Lower leg skin (tissue), 4 donors: ENCODE measurements at places on chromosomes 2 and 18.

DNA sequence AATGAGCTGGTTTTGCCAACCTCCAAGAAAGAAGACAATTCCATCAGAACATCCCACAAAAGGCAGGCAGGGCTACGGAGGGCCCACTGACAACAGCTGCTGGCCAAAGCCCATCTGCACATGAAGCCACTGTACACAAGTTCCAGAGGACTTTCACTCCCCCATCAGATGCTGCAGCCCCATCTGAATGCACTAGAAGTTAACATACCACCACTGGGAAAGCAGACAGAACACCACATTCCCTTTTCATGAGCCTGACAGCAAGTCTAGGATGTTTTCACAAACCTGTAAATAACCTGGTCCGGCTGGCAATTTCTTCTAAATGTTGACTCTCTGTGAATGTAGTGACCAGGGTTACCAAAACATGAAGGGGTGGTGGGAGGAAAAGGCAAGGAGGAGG is 41.5 kb downstream of the CCBE1 start:
- no peak for DNase-seq

DNA sequence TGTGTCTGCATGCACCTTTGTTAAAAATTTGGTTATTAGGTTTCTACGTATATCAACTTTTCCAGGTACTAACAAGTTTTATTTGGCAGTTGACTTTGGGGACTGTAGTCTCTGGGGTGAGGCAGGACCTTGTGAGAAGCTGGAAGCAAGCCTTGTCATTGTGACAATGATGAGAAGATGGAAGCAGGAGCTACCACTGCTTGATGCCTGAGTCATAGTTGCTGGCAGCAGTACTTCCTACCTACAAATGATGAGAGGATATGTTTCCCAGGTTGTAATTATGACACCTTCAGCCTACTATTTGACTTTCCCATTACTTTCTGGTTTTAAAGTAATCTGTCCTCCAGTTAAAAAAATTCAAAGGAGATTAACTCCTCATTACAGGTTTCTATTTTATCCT is 516.3 kb downstream of the NRXN1 start:
- DNase-seq = no peak

DNA sequence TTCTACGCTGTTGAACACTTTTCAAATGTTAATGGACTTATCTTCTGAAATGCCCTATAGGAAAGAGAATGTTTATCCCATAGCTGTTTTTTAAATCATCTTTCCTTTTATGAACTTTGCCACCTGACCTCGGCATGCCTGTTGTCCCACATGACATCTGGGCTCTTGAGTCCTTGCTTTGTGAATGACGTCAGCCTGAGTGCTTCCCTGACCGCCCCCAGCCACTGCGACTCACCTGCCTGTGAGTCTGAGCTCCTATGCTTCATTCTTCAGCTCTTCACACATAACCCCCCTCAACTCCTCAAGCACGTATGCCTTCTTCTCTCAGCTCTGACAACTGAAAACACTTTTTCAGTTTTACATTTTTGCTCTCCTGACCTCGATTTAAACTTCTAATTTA is 166.8 kb downstream of the DCDC2C start:
- DNase-seq = no peak

DNA sequence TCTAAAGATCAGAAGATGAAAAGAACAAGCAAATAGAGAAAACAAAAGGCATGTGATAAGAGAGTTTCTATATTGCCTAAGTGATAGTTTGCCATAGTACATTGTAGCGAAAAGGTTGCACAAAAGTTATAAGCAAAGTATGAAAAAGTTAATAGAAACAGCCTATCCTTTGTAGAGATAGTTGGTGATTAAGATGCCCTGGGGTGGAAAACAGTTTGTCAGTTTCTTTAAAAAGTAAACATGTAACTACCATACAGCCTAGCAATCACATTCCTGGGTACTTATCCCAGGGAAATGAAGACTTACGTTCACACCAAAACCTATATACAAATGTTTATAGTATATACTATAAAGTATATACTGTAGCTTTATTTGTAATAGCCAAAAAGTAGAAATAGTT is 16.9 kb upstream of the DAPL1 start:
- DNase-seq = no peak

DNA sequence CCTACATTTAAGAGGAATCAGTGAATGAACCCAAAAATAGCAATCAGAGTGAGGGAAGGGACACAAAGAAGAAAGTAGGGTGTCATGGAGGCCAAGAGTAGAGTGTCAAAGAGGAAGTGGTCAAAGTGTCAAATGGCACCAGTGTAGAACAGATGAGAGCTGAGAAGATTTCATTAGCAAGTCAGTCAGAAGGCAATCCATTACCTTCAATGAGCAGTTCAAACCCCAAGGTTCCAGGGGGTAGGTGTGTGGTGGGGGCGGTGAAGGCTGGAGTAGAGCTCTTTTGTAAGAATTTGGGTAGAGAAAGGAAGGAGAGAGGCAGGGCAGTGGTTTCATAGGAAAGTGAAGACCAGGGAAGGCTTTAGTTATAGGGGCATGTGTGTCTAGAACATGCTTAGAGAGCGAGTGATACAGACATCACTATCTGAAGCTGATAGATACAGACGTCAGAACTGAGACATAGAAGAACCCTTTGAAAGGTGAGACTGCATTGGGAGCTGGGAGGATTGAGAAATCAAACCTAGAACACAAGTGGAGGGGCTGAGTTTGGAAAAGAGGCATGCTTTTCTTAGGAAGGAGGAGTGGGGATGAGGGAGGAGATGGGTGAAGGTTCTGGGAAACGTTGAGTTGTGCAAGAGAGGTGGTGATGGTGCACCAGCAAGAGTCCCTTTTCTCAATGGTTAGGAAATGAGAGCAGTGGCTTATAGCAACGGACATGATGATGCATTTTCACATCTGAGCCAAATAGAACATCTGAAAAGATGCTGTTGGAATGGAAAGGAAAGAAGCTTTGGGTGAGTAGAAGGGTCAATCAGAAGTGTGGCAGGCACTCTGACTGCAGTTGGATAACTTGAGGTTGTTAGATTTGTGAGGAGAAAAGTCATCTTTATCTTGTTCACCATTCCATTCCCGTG is 48.9 kb upstream of the IL1RL1 start:
- no peak for DNase-seq

DNA sequence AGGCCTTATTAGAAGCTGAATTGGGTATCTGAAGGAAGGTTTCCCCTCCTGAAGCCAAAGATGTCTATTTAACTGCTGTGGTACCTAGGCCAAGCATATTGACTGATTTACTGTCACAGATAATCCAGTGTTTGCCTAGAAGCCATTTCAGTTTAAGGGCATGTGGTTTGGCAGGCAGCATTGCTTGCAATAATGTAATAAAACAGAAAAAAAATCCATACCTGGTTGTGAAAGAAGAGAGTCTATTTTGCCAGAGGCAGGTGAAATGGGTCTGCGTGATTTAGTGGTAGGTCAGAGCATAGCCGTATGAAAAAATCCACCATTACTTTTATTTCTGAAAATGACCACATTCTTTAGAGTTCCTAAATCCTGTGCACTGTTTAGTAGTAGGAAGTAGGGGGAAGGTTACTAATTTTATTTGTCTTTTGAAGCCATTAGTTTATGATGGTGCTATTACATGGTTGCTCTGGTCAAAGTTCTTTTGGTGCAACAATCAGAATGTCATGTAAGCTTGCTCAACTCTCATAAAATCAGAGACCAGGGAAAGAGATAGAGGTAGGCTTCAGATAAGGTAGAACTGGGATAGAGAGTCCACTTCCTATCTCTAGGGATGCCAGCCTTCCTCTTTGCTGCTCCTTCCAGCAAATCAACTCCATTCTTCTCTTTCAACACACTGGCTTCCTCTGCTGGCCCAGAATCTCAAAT is 343.4 kb downstream of the GPD2 start:
- DNase-seq = no peak

GRCh38 chr18:10022365-10022764 is 108.5 kb downstream of the VAPA start:
- DNase-seq = no peak

DNA sequence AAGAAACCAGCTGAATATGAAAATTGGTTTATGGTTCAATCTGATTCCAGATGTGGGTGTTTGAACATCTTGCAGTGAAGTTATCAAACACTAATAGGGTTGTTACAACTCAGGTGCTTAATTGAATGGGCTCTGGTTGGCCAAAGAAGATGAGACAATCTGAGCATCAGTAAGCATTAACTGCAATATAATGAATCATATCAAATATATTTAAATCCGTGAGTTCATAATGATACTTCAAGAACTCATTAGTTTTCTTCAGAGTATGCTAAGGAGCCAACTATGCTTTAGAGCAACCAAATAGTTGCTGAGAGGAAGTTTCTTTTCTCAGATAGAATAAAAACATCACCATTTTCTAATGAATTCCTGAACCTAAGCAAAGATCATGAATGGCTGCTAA is 79.2 kb downstream of the NCOA1 start:
- no peak for DNase-seq

DNA sequence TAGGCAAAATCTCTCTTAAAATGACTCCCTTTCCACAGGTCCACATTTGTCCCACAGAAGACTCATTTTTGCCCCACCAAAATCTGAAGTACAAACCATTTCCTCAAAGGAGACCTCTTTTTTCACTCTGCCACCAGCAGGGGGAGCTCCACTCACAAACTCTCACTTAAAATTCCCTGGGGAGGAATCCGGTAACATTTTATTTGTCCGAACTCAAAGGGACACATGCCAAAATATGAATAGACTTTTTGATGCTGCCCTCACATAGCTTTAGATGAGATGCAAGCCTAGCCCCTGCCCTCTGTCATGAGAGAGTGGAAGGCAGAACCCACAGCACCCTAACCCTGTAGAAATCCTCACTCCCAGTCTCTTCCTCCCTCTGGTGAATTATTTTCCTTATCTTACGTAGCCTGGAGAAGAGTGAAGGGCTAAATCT is 57.1 kb downstream of the RMDN2 start:
- peak; percentile 68 for DNase-seq

GRCh38 chr2:43605851-43606250 is 10.0 kb upstream of the THADA start:
- DNase-seq = no peak
